ENCODE measurements at places on chromosomes 13 and 19.

DNA sequence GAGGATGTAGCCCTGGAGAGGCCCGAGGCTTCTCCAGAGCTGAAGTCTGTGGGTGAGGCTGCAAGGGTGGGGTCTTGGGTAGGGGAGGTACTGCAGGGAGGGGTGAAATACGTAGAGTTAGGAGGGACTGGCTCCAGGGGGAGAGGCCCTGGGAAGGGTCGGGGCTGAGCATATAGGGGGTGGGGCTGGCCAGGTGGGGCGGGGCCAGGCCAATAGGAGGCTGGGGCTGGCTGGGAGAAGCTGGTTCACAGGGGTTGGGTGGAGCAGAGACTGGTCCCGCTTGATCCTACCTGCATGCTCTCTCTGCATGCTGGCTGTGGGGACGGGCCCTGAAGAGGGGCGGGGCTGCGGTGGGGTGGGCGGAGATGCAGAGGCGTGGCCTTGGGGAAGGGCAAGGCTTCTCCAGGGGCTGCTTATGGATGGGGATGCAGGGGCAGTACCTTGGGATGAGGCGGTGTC lies 51.9 kb downstream of the CELF5 start:
- no peak for DNase-seq

DNA sequence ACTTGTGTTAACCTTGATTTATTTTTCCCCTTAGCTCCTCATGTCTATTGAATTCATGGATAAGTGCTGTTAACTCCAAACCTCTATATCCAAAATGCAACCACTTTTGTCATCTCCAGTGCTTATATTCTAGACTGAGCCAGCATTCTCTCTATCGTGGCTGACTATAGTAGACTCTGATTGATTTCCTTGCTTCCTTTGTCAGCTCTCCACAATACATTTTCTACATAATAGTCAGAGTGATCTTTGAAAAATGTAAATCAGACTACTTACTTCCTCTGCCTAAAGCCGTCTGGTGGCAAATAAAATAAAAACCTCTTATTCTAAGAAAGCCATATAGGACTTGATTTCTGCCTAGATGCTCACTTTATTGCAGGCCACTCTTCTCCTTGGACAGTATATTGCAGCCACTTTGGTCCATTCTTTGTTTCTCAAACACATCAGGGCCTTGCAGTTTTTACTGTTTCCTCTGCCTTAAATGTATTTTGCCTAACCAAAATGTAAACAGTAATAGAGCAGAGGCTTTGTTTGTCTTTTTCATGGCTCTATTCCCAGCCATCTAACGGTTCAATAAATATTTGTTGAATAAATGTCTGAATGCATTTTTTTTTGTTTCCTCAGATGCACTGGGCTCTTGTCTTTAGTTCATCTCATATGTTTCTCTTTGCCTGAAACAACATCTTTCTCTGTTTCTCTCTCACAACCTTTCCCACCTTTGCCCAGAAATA lies 243.6 kb upstream of the CSNK1A1L start:
- no peak for DNase-seq

GRCh38 chr13:27354379-27354778 lies 70.0 kb upstream of the GTF3A start:
- no peak for DNase-seq

- no peak for DNase-seq
Measured at GRCh38 chr13:23450340-23451046, 17.0 kb upstream of the SACS start.

DNA sequence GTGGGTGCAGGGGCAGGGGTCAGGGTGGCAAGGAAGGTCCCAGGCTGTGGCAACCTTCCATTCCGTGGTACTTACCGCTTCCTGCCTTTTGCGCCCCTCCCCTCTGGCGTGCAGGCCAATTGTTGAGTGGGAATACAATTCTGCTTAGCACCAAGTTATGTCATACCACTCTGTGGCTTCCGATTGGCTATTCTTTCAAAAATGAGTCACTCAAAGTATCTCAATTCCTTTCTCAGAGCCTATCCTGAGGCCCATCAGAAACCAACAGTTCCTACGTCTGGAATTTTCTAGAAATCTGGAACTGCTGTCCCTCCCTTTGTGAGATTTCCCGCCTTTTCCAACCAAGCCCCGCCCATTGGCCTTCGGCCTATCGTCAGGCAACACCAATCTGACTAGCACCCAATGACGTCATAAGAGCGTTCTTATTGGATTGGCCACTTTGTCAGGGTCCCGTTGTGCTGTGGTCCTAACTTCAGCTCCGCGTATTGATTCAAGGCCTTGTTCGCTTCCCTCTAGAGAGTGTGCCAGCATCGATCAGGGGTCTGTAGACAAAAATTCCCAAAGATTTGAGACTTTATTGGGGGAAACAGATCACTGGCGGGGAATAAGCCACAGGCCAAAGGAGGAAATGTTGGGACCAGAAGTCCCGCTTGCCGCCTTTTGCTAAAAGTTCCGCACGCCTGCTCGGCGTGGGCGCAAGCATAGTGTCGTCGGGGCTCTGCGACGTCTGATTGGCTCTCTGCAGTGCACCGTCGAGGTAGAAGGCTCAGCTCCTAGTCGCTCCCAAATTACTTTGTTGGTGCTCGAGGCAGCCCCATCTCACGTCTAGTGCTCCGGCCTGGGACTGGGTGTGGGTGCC lies 11.7 kb downstream of the NTN5 start:
- peak; percentile 83 for DNase-seq

- DNase-seq: no peak
Measured at GRCh38 chr13:82803341-82803740, 1078.9 kb downstream of the SLITRK1 start.

- DNase-seq: no peak
Measured at GRCh38 chr19:17754634-17755442, 3.6 kb downstream of the FCHO1 start.
